Naive thymus-derived CD8-positive, alpha-beta T cell (primary cell): ENCODE measurements at places on chromosomes 6 and 20. TPM values are rescaled to one million over a fixed set of nuclear protein-coding genes. Genes with fewer than 3 reads are reported as not detected.
A peak's percentile ranks its signal among the peaks of the same experiment; 100 is the strongest.

DNA sequence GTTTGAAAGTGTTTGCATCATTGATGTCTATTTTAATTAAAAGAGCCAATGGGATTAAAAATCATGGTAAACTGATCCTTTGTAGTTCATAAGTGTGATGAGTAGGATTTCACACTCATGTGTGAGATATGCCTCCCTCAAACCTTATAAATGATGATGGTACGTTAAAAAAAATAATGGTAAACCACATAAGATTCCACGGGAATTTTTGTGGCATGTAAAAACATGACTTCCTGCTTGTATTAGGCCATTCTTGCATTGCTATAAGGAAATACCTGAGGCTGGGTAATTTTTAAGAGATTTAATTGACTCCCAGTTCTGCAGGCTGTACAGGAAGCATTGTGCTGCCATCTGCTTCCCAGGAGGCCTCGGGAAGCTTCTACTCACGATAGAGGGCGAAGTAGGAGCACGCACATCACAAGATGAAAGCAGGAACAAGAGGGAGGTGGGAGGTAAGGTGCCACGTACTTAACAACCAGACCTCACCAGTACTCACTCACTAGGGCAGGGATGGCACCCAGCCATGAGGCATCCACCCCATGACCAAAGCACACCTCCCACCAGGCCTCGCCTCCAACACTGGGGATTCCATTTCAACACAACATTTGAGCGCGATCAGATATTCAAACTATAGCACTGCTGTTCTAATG is 187.6 kb upstream of the QKI start:
- no peaks in the 10 kb centered on the region for H3K27me3 ChIP-seq
- no peak overlapping the region for H3K4me3 ChIP-seq
- H3K36me3 ChIP-seq, result no peaks in the 10 kb centered on the region
- H3K27ac ChIP-seq, result no peak overlapping the region

Gene BNIP5
- polyA plus RNA-seq, result not detected

- H3K4me1 ChIP-seq, result no peaks in the 10 kb centered on the region
- DNase-seq, result no peak
- H3K27ac ChIP-seq, result no peak overlapping the region
- H3K27me3 ChIP-seq, result peaks cover 3% of the 10 kb centered on the region
- no peak overlapping the region for H3K4me3 ChIP-seq
Observed at GRCh38 chr6:108735310-108736001, 112.8 kb upstream of the ARMC2 start.

DNA sequence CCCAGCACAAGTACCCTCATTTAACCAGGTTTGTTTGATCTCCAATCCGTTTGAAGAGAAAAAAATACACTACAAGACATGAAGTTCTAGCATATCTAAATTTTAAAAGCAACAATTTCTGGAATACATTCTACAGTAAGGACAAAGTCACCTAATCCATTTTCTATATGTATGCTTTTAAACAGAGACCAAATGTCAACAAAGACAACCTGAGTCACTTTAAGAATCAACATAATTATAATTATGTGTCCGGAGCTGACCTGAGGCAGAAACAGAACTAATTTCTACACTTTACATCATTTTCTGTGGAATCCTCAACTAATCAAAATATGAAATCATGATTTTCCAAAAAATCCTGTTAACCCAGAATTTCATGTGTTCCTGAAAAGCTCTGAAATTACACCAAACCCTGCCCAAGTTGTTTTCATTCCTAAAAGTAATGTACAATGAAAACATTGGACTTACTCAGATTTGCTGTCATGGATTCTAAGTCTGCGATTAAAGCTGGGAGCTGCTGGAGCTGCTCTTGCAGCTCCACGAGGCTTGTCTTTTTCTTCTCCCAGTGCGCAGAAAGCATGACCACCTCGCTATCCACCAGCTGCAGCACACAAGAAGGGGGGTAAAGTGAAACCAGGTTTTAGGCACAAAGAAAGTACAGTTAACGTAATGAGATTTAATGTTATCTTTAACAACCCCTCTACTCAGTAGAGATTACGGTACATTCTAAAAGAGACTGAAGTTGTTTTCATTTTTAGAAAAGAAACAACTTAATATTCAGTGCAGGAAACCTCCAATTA is 35.8 kb downstream of the DTNBP1 start:
- H3K27me3 ChIP-seq, result no peaks in the 10 kb centered on the region
- H3K27ac ChIP-seq, result peak overlapping the region; percentile 13
- peaks cover 25% of the 10 kb centered on the region for H3K36me3 ChIP-seq
- peak overlapping the region; percentile 12 for H3K4me3 ChIP-seq
- H3K4me1 ChIP-seq, result peaks cover 19% of the 10 kb centered on the region
- DNase-seq, result no peak

Gene FOXC1
- not detected for polyA plus RNA-seq

DNA sequence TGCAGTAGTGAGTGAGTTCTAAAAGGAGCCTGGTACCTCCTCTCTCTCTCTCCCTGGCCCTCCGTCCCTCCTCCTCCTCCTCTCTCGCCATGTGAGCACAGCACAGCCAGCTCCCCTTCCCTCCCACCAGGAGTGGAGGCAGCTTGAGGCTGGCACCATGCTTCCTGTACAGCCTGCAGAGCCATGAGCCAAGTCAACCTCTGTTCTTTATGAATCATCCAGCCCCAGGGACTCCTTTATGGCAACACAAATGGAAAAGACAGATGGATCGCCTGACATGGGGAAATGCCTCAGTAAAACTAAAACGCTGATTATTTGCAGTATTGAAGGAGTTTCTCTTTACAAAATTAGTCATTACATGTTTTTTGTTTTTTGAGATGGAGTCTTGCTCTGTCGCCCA is 233.7 kb upstream of the ARID1B start:
- H3K4me3 ChIP-seq, result no peak overlapping the region
- H3K27me3 ChIP-seq, result no peaks in the 10 kb centered on the region
- no peaks in the 10 kb centered on the region for H3K4me1 ChIP-seq
- DNase-seq, result no peak
- H3K27ac ChIP-seq, result no peak overlapping the region

Gene HIVEP2
- polyA plus RNA-seq, result 12.5 TPM

GRCh38 chr6:24060982-24061754 is 64.8 kb upstream of the NRSN1 start:
- no peak for DNase-seq
- no peak overlapping the region for H3K27ac ChIP-seq
- H3K36me3 ChIP-seq, result no peaks in the 10 kb centered on the region
- peaks cover 5% of the 10 kb centered on the region for H3K27me3 ChIP-seq
- no peaks in the 10 kb centered on the region for H3K4me1 ChIP-seq

GRCh38 chr20:63791497-63792156 is 39.4 kb downstream of the ZBTB46 start:
- H3K4me3 ChIP-seq, result no peak overlapping the region
- H3K4me1 ChIP-seq, result peaks cover 3% of the 10 kb centered on the region
- H3K27me3 ChIP-seq, result peaks cover 7% of the 10 kb centered on the region
- DNase-seq, result no peak
- no peaks in the 10 kb centered on the region for H3K36me3 ChIP-seq

Gene SLC17A1
- not detected for polyA plus RNA-seq

- no peak for DNase-seq
- no peak overlapping the region for H3K27ac ChIP-seq
Observed at GRCh38 chr20:4681401-4681800, 40.3 kb upstream of the PRND start.

- peak overlapping the region; percentile 96 for H3K27ac ChIP-seq
- no peaks in the 10 kb centered on the region for H3K36me3 ChIP-seq
- H3K27me3 ChIP-seq, result no peaks in the 10 kb centered on the region
Observed at GRCh38 chr6:7590918-7591302, 912 bp downstream of the SNRNP48 start.

GRCh38 chr6:4553387-4553786 is 222.8 kb upstream of the CDYL start:
- no peak for DNase-seq
- no peaks in the 10 kb centered on the region for H3K4me1 ChIP-seq
- H3K4me3 ChIP-seq, result no peak overlapping the region
- H3K36me3 ChIP-seq, result no peaks in the 10 kb centered on the region
- no peak overlapping the region for H3K27ac ChIP-seq

- no peak overlapping the region for H3K4me3 ChIP-seq
- no peaks in the 10 kb centered on the region for H3K4me1 ChIP-seq
- H3K36me3 ChIP-seq, result no peaks in the 10 kb centered on the region
- H3K27me3 ChIP-seq, result no peaks in the 10 kb centered on the region
- no peak for DNase-seq
Observed at GRCh38 chr6:40555092-40555491, 32.1 kb downstream of the LRFN2 start.

GRCh38 chr6:139295901-139296300 is 4.1 kb upstream of the TXLNB start:
- peak overlapping the region; percentile 71 for H3K27ac ChIP-seq
- H3K4me3 ChIP-seq, result no peak overlapping the region
- no peak for DNase-seq
- H3K27me3 ChIP-seq, result peaks cover 1% of the 10 kb centered on the region
- no peaks in the 10 kb centered on the region for H3K36me3 ChIP-seq
- H3K4me1 ChIP-seq, result peaks cover 22% of the 10 kb centered on the region

DNA sequence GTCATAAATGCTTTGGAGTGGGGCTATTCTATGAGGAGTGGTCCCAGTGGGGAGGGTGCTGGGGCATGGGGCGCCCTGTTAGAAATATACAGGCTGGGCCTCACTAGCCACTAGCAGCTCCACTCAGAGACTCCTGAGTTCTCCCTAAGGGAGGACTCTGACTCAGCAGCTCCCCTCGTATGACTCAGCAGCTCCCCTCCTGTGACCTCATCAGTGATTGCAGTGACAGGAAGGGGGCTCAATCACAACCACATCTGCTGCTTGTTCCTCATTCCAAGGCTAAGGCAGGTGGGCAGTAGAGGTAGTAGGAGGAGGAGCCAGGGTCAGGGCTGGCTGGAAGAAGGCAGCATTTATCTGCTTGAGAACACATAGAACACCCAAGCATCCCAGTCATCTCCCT is 73.7 kb downstream of the PRND start:
- H3K4me1 ChIP-seq, result peaks cover 3% of the 10 kb centered on the region
- H3K27me3 ChIP-seq, result no peaks in the 10 kb centered on the region
- H3K36me3 ChIP-seq, result peaks cover 9% of the 10 kb centered on the region
- no peak overlapping the region for H3K27ac ChIP-seq

Gene SLC32A1
- polyA plus RNA-seq, result not detected

DNA sequence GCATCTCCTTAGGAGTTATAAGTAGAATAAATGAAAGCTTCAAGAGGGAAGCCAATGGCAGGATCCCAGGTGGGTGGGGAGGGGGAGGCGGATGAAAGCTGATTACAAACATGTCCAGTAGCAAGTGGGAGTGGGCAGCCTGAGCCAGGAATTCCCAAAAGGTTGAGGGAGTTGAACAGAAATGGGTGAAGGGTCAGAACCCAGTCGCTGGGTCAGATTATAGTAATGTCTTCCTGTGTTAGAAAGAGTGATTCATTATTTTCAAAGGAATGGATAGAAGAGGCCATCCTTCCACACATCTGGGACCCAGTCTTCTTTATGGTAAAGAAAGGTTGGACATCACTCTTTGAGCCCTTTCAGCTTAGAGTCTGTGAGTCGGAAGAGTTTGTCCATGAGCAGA is 41.0 kb upstream of the FAM50B start:
- H3K4me1 ChIP-seq, result no peaks in the 10 kb centered on the region
- no peak overlapping the region for H3K4me3 ChIP-seq
- peaks cover 8% of the 10 kb centered on the region for H3K27me3 ChIP-seq
- no peaks in the 10 kb centered on the region for H3K36me3 ChIP-seq

- H3K36me3 ChIP-seq, result peaks cover 5% of the 10 kb centered on the region
- no peak for DNase-seq
- H3K4me1 ChIP-seq, result peaks cover 97% of the 10 kb centered on the region
- H3K27me3 ChIP-seq, result no peaks in the 10 kb centered on the region
- no peak overlapping the region for H3K4me3 ChIP-seq
Observed at GRCh38 chr6:156851454-156851921, 74.3 kb downstream of the ARID1B start.

DNA sequence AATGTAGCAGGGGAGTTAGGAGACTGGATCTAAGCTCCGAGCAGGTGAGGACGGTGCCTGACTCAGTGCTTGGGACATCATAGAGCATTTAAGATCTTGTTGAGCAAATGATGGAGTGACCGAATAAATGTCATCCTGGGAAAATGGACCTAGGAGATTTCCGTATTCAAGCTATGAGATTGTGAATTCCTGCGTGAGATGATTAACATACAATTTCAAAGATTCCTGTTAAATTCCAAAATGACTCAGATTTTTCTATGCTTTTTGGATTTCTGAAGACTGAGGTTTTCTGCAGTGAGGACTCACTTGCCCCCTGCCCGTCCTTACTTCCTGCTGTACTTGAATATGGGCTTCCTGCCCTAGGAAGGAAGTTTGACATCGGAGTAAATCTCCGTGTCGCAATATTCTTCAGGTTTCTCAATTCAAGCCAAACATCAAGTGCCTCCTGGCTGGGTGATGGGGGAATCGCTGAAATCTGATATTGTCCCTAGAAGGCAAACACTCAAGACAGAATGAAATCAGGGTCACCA is 5.2 kb downstream of the SYTL3 start:
- DNase-seq, result no peak
- H3K27ac ChIP-seq, result peak overlapping the region; percentile 99
- peaks cover 6% of the 10 kb centered on the region for H3K36me3 ChIP-seq
- peaks cover 49% of the 10 kb centered on the region for H3K4me1 ChIP-seq
- no peaks in the 10 kb centered on the region for H3K27me3 ChIP-seq

DNA sequence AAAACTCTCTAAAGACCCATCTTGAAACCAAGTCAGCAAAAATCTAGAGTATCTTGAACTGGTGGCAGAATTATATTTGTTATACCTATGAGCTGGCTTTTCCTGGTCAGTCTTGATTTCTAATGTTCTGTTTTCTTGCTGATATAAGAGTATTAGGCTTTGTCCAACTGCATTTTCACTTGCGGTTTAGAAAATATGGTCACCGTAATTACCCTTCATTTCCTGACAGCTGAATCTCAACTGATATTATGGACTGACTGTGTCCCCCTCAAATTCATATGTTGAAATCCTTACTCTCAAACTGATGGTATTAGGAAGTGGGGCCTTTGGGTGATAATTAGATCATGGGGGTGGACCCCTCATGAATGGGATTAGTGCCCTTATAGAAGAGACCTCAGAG is 72.1 kb downstream of the TXLNB start:
- H3K36me3 ChIP-seq, result peaks cover 2% of the 10 kb centered on the region
- no peak for DNase-seq
- no peak overlapping the region for H3K4me3 ChIP-seq
- peak overlapping the region; percentile 69 for H3K27ac ChIP-seq

Gene TPBG
- polyA plus RNA-seq, result not detected

DNA sequence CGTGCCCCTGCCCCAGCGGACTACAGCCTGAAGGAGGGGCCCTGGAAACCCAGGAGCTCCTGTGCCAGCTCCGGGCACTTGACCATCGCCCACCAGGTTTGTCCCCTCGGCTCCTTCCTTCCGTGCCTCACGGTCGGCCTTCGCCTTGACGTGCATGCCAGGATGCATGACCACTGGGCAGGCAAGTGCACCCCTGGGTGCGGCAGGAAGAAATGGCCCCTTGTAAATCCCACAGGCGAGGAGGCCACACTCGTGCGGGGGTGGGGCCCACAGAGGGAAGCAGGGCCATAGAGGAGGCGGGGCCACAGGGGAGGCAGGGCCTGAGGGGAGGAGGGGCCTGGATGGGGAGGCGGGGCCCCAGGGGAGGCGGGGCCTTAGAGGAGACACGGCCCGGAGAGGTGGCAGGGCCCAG is 81.7 kb downstream of the YTHDF1 start:
- H3K4me3 ChIP-seq, result no peak overlapping the region
- H3K27ac ChIP-seq, result no peak overlapping the region
- peaks cover 4% of the 10 kb centered on the region for H3K27me3 ChIP-seq
- peaks cover 2% of the 10 kb centered on the region for H3K4me1 ChIP-seq
- no peaks in the 10 kb centered on the region for H3K36me3 ChIP-seq
- no peak for DNase-seq

Gene CLPSL1
- polyA plus RNA-seq, result not detected
